Mesenteric fat pad (tissue), 1 donor: ENCODE measurements at places on chromosomes 7 and 10. TPM values are rescaled to one million over a fixed set of nuclear protein-coding genes. Genes with fewer than 3 reads are reported as not detected.

The AHCYL2 gene
- 13.6 TPM for total RNA-seq

The SMURF1 gene
- 31.2 TPM for total RNA-seq

The CASP2 gene
- 19.0 TPM for total RNA-seq

The C10orf67 gene
- total RNA-seq: not detected

The TRPV6 gene
- total RNA-seq: not detected

The CHAT gene
- total RNA-seq: not detected

The INHBA gene
- total RNA-seq: 1.00 TPM

- DNase-seq: no peak
These were observed 821.4 kb downstream of the CCSER2 start for GRCh38 chr10:85149766-85150165.

- no peak for DNase-seq
These were observed 65.5 kb downstream of the ASB13 start for GRCh38 chr10:5600908-5601307.

GRCh38 chr7:64887756-64888508 lies 15.1 kb upstream of the ZNF273 start:
- no peak for DNase-seq

DNA sequence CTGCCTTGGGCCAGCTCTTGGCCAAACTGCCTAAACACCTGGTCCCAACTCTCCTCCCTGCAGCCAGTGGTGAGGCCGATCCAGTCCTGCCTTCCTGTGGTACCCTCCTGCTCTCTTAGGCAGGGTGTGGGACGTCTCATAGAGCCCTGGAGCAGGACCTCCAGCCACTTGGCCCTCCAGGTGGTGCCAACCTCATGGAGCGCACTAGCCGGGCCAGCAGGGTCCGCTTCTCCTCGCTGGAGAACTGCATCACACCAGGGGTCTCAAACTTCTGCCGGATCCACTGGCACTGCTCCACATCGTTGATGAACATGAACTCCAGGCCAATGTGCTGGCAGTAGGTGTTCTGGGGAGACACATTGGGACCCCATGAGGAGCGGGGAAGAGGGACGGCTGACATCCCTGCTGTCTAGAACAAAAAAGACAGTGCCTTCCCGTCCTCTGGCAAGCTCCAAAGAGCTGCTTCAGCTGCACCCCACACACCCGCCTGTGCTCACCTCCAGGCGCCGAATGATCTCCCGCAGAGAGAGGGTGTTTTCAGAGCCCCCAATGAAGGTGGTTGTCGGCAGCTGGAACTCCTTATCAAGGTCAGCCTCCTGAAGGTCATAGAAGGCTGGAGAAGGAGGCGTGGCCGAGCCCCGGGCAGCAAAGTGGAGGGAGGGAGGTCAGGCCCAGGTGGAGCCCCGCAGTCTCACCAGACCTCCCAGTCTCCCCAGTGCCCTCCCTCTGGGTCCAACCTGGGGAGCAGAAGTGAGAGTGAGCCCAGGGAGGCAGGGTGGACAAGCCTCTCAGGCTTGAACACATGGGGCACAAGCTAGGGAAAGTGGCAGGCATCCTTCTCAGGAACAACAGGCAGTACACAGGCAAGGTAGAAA lies 10.2 kb downstream of the OGDHL start:
- peak; percentile 81 for DNase-seq

- DNase-seq: no peak
These were observed 32.4 kb downstream of the CCM2 start for GRCh38 chr7:45032421-45032820.

DNA sequence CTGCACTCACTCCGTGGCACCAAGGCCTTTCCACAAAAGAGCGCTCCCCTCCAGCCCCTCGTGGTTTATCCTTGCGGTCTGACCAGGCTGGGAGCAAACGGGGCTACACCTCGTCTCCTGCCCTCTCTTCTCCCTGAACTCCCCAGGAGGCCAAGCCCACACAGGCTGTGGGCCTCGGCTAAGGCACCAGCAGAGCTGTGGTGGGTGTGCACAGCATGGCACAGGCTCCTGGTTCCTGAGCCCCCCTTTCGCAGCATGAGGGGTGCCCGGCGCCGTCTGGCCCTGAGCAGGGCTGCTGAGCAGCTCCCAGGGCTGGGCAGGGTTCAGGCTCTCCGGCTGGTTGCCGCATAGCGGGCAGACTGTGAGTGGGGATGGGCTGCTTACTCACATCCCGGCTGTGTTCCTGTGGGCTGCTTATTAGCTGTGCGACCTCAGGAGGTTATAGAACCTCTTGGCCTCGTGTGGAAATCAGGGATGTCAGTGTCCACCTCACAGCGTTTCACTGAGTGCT lies 90.4 kb downstream of the ZMIZ1 start:
- no peak for DNase-seq

- DNase-seq: peak; percentile 51
These were observed 16.4 kb downstream of the ZNF488 start for GRCh38 chr10:47367646-47368045.

DNA sequence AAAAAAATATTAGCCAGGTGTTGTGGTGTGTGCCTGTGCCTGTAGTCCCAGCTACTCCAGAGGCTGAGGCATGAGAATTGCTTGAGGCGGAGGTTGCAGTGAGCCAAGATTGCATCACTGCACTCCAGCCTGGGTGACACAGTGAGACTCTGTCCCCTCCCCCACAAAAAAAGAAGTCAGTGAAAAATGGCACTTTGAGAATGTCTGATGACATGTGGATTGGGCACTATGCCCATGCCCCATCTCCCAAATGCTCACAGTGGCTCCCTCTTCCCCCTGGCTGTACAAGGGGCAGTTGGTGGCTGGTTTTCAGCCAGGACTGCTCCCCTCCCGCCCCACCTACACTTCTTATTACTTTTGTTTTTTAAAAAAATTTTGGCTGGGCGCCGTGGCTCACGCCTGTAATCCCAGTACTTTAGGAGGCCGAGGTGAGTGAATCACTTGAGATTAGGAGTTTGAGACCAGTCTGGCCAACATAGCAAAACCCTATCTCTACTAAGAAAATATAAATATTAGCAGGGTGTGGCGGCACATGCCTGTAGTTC lies 26.1 kb downstream of the IL15RA start:
- peak; percentile 72 for DNase-seq

DNA sequence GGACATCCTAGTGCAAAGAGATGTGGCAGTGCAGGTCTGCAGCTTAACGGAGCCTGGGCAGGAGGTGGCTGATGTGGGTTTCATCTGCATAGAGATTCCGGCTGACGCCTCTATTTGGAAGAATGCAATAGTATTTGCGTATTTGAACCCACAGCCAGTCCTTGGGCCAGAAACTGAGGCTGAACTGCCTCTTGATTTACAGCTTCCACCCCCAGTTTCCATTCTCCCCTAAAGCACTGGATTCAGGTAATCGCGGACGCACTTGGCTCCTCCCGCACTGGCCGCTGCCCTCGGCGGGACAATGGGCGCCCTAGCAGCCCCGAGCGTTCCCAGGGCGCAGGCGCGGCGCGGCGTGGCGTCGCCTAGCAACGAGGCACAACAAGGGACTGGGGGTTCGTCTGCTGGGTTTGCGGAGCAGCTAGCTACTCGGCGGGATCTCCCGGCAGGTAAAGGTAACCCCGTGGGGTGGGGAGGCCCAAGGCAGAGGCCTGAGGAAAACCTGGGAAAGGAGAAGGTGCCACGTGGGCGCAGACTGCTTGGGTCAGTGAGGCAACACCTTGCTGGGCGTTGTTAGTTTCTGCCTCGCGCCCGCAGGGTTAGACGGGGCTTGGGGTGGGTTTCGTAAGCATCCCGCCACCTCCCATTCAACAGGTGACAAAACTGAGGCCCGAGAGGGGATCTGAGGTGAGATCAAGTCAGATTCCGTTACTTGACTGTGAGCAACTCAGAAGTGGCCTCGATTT lies at the start of gene ARMC3:
ARMC3 (plus strand) TSS at position 393 of the 743 bp plus-strand sequence. CDS start 3,944 bp downstream, outside the sequence.
- no peak for DNase-seq

GRCh38 chr7:2471022-2471329 lies 5.2 kb downstream of the GRIFIN start:
- no peak for DNase-seq

DNA sequence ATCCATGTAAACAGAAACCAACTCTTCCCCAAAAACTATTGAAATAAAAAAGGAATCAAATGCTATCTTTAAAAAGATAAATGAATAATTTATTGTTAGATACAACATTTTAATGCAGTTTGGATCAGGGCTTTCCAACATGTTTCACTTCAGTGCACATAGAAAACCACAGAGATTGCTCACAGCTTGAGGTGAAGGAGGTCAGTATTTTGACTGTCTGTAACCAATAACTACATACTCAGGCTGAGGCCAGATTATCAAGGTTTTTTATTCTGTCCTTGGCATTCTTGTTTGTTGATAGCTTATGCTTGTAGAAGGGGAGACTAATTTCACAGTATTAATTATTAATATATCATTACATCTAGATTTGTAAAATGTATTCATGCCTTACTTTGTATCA lies 195.5 kb downstream of the PRKG1 start:
- DNase-seq: no peak

DNA sequence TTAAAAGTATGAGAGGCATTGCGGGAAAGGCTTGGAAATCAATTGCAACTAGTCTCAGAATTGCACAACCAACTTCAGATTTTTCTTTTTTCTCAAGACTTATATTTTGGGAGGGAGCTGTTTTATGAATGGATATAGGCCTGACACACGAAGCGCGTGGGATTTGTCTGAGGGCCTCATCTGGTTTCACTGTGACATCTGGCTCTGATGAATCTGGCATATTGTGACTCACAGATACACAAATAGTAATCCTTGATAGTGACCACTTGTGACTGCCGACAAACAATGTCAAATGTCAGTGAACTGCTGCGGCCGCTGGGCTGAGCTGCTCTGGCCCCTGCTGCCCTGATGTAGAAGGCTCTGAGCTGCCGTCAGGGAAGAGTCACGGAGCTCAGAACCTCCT lies 655.1 kb downstream of the INHBA start:
- DNase-seq: no peak

- DNase-seq: no peak
These were observed 541.7 kb upstream of the GALNT17 start for GRCh38 chr7:70590126-70590854.

- no peak for DNase-seq
These were observed 78.7 kb upstream of the AGR3 start for GRCh38 chr7:16960337-16960965.

DNA sequence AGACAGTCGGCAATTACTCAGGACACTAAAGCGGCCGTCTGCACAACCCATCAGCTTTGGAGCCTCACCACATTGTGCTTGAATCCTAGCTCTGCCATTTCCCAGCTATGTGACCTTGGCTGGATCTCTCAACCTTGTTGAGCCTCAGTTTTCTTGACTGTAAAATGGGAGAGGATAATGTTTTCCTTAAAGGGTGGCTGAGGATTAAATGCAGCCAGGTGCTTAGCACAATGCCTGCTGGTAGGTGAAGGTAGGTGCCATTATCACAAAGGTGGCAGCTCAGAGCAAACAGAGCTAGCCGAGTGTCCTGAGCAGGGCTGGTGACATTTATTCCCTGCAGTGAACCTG lies 508.5 kb upstream of the ZMIZ1 start:
- DNase-seq: no peak

GRCh38 chr10:71610651-71611050 lies 108.9 kb downstream of the C10orf105 start:
- DNase-seq: no peak

- DNase-seq: no peak
These were observed 37.5 kb downstream of the PTN start for GRCh38 chr7:137305901-137306621.

GRCh38 chr10:95504246-95504691 lies 56.9 kb downstream of the SORBS1 start:
- no peak for DNase-seq

GRCh38 chr7:128240696-128241386 lies at the start of gene LEP:
Gene LEP (plus strand): TSS chr7:128241278. CDS start chr7:128252019, 10,741 bp downstream.
- DNase-seq: no peak

GRCh38 chr10:69726850-69727249 lies 74.9 kb upstream of the COL13A1 start:
- no peak for DNase-seq

GRCh38 chr7:30925117-30925516 lies 13.5 kb downstream of the AQP1 start:
- no peak for DNase-seq

DNA sequence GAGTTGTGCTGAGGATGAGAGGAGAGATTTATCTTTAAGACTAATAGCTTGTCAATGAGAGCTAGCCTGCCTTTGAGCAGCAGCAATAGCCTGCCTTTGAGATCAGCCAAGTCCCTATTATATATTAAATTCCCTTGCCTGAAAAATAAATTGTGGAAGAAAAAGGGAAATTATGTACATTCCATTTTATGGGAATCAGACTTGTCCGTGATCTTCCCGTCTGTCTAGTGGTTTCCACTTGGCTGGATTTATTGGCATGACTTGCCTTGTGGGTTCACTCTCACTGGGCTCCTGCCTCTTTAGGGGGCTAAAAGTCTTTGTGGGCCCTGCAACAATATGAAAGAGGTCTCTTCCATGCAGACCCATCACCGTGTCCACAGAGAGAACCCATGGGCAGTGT lies 171.7 kb upstream of the FRMD4A start:
- no peak for DNase-seq

- no peak for DNase-seq
These were observed 507 bp downstream of the STN1 start for GRCh38 chr10:103917302-103918052.

- no peak for DNase-seq
These were observed 847.1 kb downstream of the REEP3 start for GRCh38 chr10:64368298-64368697.

DNA sequence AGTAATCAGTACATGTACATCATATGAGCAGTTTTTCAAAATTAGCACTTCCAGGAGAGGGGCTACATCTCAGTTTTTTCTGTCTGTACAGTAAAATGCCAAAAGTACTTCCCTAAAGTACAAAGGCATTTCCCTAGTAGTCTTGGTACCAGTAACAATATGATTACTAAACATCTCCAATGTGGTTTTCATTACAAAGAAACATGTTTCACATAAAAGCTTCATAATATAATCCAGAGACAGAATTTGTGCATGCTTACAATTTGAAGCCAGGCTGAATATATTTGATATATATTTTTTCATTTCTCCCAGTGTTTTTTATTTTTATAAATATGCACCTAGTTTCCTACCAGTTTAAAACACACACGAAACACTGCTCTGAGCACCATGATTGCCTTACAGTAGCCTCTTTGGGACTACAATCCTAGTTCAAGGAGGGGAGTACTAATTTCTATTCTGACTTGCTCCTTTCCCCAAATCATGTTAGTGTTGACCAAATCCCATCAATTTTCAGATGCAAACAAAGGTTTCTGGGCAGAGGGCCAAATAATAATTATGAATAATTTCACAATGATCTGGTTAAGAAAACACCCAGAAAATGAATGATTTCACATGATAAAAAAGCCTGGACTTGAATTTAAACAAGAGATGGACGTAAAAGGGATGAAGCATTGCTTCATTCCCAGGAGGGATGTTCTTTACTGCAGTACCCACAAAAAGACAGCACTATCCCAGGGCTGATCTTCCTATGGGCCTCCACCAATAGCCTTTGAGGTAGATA lies 201.3 kb downstream of the SLC25A13 start:
- DNase-seq: no peak

- no peak for DNase-seq
These were observed 247.9 kb upstream of the PTN start for GRCh38 chr7:137591421-137591837.

- no peak for DNase-seq
These were observed 53.9 kb upstream of the CREB5 start for GRCh38 chr7:28358423-28358868.

- no peak for DNase-seq
These were observed 385 bp upstream of the C10orf90 start for GRCh38 chr10:126670895-126671261.
